ENCODE measurements at places on chromosomes 1 and 21.

GRCh38 chr1:66278260-66279021, 255.5 kb upstream of the SGIP1 start:
- no peak for DNase-seq

GRCh38 chr1:8858112-8858668, 20.3 kb downstream of the ENO1 start:
- DNase-seq: no peak

- no peak for DNase-seq
Observed at GRCh38 chr1:1082239-1082775, 8.2 kb upstream of the RNF223 start.

DNA sequence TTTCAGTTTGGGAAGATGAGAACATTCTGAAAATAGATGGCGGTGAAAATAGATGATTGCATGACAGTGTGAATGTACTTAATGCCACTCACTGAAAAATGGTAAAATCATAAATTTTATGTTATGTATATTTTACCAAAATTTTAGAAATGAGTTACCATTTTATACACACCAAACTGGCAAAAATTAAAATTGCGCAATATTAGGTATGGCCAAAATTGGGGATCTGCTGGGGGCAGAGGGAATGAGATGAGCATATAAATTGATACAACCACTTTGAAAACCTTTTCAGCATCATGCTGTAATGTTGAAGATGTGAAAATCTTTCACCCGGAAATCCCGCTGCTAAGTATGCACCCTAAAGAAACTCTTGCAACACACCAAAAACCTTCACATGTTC, 10.8 kb upstream of the TMPRSS2 start:
- DNase-seq: no peak

DNA sequence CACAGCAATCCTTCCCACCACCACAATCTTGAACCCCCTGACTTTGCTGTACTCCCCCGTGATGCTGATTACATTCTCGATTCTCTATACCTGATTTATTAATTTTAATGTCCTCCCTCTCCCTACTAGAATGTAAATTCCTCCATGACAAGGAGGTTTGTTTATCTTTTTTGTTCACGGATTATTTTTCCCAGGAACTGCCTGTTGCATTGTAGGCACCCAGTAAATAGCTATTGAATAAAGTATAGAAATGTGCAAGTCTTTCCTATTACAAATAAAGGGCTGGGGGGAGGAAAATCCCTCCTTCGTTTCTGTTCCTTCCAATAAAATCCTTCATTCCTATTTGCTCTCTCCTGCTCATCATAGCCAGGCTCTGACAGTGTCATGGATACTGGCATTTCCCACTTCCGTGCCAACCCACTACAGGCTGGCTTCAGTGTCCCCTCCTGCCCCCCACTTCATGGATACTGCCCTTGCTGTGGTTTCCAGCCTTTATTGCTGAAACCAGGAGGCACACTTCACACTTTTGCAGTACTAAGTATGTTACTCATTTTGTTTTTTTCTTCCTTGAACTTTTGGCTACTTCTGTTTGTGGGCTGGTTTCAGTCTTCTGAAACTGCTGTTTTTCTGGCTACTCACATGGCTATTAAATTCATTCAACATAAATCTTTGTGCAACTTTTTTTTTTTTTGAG, 7.5 kb downstream of the KIF1B start:
- DNase-seq: no peak

DNA sequence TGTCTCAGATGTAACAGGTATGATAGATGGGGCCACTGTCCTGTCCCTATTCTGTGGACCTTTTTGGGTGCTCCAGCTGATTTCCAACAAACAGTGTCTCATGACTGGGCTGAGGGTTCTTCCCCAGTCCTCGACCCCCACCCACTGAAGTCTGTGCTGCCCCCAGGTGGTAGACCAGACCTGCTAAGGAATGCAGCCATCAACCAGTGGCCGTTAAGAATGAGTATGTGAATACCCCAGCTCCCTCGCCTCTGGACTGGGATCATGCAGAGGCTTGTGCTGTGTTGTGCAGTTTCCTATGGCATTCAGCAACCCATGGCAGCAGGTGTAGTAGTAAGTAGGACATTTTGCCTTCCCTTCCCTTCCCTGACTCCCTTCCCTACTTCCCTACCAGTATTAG, 183.1 kb upstream of the KAZN start:
- no peak for DNase-seq

DNA sequence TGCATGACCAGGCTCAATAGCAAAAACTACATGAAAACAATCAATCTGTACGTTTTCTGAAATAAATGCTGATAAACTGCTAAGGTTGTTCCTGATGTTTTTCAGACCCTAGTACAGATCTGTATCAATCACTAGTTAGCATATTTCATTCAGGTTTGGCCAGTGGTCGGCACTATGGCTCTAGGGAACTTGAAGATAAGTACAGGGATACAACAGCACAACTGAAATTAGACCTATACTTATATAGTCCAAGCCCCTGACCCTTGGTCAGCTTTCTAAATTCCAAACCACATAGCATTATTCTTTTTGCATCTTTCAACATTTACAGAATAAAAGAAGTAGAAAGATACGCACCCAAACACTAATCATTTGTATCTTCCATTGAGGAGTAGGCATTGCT, 142.7 kb downstream of the PLPPR4 start:
- no peak for DNase-seq

GRCh38 chr1:113780374-113781146, 21.3 kb upstream of the PHTF1 start:
- DNase-seq: no peak

GRCh38 chr1:3106216-3106615, 37.2 kb downstream of the PRDM16 start:
- no peak for DNase-seq

GRCh38 chr1:89952605-89953130, 42.2 kb upstream of the ZNF326 start:
- no peak for DNase-seq

- DNase-seq: no peak
Observed at GRCh38 chr1:26477446-26478152, 5.4 kb downstream of the HMGN2 start.

GRCh38 chr1:209838537-209838936, 10.8 kb downstream of the UTP25 start:
- DNase-seq: no peak

DNA sequence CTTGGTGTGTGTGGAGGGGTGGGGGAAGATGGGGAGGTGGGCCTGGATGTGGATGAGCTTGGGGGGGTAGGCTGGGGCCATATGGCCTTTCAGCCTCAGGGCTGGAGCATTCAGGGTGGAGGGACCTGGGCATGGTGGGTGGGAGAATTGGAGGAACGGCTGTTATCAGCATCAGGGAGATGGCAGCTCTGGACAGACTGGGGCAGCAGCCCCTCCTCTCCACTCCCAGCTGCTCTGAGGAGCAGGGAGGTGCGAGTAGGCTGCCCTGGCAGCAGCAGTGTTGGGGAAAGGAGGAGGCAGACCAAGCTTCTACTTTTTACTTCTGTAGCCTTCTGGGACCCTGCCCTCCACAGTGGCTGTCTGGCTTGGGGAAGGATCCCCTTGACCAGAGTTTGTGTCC, 10.2 kb downstream of the PPFIA4 start:
- DNase-seq: no peak

GRCh38 chr1:59635097-59635496, 179.7 kb upstream of the HOOK1 start:
- no peak for DNase-seq

DNA sequence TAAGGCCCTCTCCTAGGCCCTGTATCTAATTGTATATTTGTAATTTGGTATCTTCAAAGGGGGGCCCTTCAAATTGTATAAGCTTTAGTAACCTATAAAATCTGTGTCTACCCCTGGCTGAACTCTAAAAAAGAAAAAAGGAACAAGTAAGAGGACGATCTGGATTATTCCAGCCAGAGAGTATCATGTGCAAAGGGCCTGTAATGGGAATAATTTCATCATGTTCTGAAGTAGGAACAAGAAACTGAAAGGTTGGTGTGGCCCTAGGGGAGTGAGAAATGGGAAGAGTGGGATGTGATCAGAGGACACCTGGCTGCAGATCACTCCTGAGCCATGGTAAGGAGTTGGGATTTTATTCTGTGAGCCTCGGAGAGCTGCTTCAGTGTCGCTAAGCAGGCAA, 14.7 kb downstream of the PTAFR start:
- DNase-seq: no peak

DNA sequence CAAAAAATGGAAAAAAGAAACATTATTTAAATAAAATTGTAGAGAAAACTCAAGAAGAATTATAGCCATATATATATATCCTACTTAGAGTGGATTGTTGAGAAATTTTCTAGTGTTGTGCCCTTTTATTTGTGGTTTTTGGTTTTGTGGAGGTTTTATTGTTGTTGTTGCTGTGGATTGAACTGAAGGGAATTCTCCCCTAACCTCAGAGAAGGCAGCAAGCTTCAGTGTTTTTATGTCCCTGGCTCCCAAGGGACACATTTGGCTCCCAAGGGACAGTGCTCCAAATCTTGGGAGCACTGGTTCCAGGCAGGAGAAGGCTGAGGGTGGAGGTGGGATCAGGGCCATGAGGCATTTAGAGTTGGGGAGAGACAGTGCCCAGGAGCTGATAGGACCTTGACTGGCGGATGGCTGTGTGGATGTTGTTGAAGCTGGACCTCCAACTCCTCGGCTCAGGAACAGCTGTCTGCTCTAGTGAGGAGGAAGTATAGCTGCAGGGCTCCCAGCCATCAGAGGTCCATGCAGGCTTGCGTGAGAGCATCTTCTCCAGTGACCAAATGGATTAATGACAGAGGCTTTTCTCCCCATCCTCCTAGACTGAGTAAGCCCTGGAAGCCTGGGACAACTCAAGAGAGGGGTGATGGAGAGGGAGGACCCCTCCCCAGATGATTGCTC, 100.5 kb downstream of the TEX35 start:
- DNase-seq: no peak

- peak; percentile 3 for DNase-seq
Observed at GRCh38 chr1:50271968-50272578, 151.2 kb downstream of the DMRTA2 start.

DNA sequence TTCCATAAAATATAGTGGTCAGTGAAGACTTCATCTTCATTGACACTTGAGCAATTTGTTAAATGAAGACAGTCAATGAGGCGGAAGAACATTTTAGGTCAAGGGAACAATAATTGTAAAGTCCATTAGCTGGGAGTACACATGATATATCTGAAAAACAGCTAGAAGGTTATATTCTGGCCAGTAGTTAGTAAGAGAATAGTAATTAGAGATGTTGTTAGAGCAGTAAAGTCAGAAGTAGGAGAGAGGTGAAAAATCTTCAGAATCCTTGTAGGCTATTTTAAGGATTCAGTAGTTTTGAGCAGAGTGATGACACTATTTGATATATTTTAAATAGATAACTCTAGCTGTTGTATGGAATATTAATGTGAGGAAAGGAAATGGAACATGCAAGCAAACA, 915.6 kb upstream of the NEGR1 start:
- no peak for DNase-seq

- DNase-seq: no peak
Observed at GRCh38 chr1:176469450-176470010, 6.6 kb downstream of the PAPPA2 start.

DNA sequence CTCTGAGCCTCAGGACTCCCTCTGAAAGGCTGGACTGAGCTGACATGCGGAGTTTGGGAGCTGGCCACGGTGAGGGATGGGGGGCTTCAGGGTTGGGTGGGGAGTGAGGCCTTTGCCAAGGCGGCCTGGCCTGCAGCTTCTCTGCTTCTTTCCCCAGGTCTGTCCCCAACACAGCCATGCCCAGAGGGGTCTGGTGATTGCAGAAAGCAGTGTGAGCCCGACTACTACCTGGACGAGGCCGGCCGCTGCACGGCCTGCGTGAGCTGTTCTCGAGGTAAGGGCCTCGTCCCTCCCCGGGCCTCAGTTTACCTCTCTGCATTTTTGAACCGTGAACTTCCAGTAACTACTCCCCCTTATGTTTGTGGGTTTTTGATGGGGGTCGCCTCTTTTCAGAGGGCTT, 48.6 kb downstream of the TNFRSF8 start:
- no peak for DNase-seq

- DNase-seq: no peak
Observed at GRCh38 chr1:90335558-90335957, 340.6 kb downstream of the ZNF326 start.

- DNase-seq: no peak
Observed at GRCh38 chr1:212920896-212921295, 29.4 kb upstream of the VASH2 start.

- no peak for DNase-seq
Observed at GRCh38 chr1:202576816-202577215, 133.4 kb downstream of the SYT2 start.

DNA sequence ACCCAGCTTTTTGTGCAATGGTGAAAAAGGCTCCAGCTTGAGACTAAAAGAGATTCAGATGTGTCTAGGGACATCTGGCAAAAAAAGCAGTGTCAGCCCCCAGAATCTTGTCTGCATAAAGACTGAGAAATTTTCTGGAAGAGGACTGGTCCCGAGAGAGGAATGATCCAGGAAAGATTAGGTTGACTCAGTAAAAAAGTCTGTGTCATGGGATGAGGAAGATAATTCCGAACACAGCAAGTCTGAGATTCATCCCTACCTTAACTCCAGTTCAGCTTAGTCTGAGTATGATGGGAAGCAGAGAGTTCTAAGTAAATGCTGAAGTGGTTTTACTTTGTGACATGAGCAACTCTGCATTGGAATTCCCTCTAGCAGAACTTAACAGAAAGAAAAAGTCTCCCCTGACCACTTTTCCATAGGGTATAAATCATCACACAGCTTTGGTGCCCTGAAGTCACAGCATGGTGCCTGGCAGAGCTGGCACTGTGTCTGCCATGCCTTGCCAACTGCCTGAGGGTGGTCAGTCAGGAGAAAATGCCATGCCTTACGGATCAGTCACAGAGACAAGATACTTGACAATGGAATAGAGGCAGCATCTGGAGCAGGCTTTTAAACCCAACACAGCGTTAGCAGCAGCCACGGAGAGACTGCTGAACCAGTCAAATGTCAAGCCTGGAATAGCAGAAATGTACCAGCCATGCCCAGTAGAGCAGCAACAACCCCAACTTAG, 153.4 kb downstream of the ZC3H11B start:
- DNase-seq: no peak

GRCh38 chr1:224523676-224524075, 89.1 kb upstream of the WDR26 start:
- DNase-seq: no peak

GRCh38 chr1:119139403-119139802, 1.1 kb downstream of the WARS2 start:
- no peak for DNase-seq

DNA sequence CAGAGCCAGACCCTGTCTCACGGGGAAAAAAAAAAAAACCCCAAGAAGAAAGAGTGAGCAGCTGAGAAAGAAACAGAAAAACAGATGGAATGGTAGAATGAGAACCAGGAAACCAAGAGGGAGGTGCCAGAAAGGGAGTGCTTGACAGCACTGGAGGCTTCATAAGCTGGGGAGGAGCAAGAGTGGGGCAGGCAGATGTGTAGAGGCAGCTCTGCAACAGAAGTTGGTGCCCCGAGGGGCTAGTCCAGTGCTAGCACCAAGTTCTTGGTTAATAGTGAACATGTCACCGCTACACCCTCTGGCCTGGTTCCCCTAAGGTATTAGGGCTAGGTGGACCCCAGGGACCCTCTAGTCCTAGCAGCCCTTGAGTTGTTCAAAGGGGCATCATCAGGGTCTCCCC, 98.0 kb downstream of the TGFBR3 start:
- DNase-seq: no peak

- DNase-seq: no peak
Observed at GRCh38 chr1:161954466-161954865, 69.2 kb downstream of the OLFML2B start.

All from activated CD8-positive, alpha-beta memory T cell treated with anti-CD3 and anti-CD28 coated beads for 1 hour (primary cell).